ENCODE measurements at places on chromosomes 5 and 9. TPM values are rescaled to one million over a fixed set of nuclear protein-coding genes. Genes with fewer than 3 reads are reported as not detected.
A peak's percentile ranks its signal among the peaks of the same experiment; 100 is the strongest.

- DNase-seq: no peak
These were observed 7.1 kb upstream of the BTF3 start for GRCh38 chr5:73491155-73491554.

DNA sequence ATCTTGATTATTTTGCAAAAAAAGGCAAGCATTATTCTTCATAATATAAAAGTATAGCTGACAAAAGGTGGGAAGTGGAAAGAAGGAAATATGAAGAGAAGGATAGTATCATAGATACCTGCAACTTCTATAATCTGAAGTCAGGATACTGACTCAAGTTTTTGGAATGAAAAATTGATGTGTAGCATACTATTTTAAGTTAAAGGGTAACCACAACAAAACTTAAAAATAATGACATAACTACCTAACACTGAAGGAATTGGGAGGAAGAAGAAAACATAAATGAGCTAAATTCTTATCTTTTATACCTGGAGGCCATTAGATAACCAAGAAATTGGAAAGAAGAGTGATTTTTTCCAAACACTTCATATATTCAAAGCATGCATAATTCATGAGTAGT, 51.8 kb upstream of the TLE1 start:
- no peak for DNase-seq

FBP2 gene
- 0.41 TPM for total RNA-seq

DNA sequence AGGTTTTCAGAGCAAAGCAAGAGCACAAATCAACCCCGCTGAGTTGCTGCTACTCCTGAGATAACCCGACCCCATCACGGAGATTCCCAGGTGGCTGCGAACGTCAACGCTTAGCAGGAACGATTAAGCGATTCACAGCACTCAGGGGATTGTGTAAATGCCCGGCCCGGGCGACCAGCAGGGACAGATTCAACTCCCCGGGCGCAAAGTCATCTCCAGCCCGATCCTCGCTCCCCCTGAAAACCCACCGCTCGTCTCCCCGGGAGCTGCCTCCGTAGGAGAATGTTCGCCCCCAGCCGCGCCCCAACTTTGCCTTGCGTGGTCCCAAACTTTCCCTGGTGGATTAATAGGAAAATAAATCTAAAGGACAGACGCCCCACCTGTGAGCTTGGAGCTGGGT, 685 bp downstream of the SLC24A2 start:
- no peak for DNase-seq

DNA sequence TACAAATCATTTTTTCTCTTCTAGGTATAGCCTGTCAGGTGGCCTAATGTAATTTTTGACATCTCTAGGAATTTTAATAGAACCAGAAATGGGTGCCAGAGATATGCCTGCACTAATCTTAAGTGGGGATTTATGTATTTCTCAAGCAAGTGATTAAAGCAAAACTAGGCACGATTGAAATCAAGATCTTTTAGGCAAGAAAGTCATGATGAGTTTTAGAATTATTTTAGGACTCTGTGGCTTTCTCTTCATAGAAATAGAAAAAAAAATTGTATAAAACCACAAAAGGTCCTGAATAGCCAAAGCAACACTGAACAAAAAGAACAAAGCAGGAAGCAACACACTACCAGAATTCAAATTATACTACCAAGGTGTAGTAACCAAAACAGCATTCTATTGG, 952 bp upstream of the AMACR start:
- no peak for DNase-seq

MLANA gene
- total RNA-seq: not detected

GRCh38 chr9:237141-237857, 22.6 kb downstream of the DOCK8 start:
- no peak for DNase-seq

ADAMTS16 gene
- 1.3 TPM for total RNA-seq

POLR3G gene
- total RNA-seq: 17.4 TPM

DNA sequence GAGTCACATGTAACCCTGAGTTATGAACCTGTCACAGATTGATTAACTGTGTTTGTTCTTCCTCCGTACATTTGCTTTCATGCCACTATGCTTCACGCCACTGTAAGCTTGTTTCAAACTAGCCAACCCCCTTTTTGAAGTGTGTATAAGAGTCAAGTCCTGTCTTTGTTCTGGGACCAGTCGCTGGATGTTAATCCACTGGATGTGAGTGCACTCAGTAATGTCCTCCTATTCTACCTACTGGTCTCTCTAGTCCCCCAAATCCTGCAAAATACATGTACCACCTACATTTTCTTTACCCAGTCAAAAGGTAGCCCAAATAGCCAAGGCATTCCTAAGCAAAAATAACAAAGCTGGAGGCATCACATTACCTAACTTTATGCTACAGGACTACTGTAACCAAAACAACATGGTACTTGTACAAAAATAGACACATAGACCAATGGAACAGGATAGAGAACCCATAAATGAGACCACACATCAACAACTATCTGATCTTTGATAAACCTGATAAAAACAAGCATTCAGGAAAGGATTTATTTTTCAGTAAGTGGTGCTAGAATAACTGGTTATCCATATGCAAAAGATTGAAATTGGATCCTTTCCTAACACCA, 1139.1 kb upstream of the SEMA6A start:
- DNase-seq: no peak

GRCh38 chr9:91943478-91944470, 6.3 kb downstream of the ROR2 start:
- DNase-seq: no peak

LTC4S gene
- total RNA-seq: not detected

DNA sequence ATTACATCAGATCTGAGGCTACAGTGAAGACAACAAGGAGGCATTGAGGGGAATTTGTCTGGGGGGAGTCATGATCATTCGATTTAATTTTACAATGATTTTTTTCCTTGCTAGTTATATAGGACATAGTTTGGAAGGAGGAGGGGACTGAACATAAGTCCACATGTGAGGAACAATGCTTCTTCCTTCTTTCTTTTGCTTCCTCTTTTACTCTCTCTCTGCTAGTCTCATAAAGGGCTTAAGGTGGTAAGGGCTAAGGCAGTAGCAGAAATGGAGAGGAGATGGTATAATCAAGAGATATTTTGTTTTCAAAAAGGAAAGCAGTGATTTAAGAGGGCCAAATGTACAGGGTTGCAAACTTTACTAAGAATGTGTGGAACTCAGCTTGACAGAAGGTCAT, 64.3 kb downstream of the GRIN3A start:
- no peak for DNase-seq

GRCh38 chr5:54959673-54960418, 25.5 kb downstream of the ESM1 start:
- no peak for DNase-seq

GRCh38 chr9:15553528-15553898, 670 bp downstream of the CCDC171 start:
- DNase-seq: no peak

DNA sequence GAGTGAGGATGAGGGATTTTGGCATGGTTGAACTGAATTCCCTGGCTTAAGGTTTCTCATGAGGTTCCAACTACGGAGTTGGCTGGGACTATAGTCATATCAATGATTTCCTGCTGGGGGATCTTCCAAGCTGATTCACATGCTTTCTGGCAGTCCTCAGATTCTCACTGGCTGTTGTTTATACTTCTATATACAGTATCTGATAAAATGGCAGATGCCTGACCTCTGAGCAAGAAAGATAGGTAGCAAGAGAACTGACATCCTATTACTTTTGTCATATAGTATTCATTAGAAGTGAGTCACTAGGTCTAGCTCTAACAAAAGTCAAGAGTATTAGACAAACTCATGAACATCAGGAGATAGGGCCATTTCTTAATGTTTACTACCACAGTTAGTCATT, 440.9 kb upstream of the EDIL3 start:
- DNase-seq: no peak

DNA sequence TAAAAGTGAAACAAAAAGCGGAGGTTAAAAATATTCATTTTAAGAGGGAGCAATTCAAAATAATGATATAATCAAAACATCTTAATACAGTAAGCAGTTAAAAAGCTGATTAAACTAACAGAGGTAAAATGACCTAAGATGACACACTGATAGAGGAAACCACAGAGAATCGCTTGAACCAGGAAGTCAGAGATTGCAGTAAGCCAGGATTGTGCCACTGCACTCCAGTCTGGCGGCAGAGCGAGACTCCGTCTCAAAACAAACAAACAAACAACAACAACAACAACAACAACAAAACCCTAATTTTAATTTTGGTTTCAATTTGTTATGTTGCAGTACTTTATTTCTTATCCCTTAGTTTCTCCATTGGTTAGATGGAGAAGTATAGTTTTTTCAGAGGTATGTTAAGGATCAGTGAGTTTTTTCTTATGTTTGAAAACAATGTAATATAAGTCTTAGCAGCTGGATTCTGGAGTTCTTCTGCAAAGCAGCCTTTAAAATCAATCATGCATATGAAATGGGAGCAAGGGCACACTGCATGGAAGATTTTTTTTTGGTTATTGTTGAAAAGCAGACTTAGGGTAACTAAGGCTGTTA, 58.5 kb downstream of the MLANA start:
- peak; percentile 6 for DNase-seq

DNA sequence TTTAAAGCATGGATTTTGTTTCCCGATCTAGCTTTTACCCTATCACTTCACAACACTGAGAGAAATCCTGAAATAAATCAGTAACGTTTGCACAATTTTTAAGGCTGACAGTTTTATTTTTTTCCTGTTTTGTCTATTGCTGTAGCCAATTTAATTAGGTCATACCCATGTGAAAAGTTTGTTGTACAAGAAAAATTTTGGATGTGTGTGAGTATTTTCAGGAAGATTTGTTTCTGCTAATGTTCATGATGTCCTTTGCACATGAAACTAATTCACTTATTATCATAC, 237.8 kb downstream of the ARRDC3 start:
- DNase-seq: no peak

LEAP2 gene
- 0.08 TPM for total RNA-seq

- no peak for DNase-seq
These were observed 41.8 kb downstream of the ROR2 start for GRCh38 chr9:91908293-91908623.

ZNF79 gene
- total RNA-seq: 6.1 TPM

DNA sequence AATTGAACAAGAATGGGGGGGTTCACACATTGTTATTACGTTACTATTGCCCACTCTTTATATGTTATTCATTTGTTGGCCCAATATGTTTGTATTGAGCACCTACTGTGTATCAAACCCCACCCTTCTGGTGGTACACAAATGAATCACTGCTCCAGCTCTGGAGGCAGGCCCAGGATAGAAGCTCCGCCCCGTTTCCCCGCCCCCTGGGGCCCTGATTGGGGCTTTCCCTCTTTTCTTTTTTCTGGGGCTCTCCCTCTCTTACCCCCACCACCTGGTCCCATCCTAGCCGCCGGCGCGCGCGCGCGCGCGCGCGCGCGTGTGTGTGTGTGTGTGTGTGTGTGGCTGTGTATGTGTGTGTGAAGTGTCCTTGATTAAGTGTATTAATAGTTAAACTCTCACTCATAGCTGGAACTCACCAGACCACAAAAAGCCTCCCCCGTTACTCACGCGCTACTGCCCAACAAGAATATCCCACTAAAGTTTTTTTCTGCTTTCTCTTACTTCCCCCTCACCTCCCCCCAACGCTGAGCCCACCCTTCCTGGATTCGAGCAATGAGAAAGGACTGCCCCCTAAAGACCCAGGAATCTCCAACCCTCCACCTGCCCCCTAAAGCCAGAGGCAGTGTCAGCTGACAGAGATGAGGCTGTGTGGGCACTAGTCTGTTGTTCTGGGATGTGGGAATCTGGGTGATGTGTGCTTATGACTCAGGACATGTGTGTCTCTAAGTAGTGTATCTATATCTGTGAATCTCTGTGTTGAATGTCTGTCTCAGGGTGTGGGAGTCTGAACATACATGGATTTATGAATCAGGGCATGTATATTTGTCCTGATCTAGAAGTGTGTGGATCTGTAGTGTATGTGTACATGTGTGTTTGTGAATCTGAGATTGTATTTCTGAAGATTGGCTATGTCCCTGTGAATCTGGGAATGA, 4.0 kb downstream of the CXXC5 start:
- DNase-seq: peak; percentile 60

DNA sequence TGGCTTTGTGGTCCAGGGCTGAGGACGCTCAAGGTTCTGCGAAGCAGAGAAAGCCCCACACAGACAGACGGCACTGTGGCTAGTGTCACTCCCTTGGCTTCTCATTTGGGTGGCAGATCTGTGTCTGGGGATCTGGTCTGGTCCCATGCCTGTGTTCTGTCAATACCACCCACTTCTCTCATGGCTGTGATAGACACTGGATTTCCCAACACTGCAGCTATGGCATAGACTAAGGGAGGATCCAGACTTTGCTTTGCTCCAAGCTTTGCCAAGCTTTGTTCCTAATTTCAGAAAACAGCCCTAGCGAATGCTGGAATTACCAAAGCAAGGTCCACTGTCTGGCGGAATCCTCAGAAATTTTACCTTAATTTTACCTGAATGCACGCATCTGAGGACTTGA, 62.1 kb downstream of the GADD45G start:
- no peak for DNase-seq

EMB gene
- not detected for total RNA-seq

DNA sequence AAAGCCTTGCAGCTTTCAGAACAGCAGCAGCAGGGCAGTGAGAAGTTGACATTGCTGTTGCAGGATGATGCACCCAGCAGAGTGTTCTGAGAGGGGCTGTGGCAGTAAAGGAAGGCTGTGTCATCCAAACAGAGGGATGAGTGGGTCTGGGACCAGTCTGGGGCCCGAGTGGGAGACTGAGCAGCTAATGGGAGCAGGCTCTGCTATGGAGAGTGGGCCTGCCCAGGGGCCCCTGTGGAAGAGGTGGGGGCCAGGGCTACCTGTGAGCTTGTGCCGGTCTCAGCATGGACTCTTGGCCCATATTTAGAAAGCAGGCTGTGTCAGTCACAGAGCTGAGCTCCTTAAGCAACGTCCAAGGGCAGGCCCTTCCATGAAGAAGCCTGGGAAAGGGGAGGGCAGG, 26.0 kb upstream of the PITX1 start:
- no peak for DNase-seq

DNA sequence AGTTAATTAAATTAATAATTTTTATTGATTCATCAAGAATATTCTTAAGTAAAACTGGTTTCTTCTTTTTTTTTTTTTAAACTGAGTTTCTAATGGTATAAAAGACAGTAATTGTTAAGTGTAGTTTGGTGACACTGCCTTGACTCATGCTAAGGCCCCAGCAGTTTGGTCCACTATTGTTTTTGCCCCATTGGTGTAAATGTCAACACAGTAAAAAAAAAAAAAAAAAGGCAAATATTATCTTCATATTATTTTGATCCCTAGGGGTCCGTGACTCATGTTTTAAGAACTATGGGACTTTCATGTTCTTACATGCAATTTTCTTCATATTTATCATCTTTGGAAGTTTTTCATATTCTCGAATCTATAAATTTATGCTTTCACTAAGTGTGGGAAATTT, 29.2 kb upstream of the JAK2 start:
- DNase-seq: no peak

DNA sequence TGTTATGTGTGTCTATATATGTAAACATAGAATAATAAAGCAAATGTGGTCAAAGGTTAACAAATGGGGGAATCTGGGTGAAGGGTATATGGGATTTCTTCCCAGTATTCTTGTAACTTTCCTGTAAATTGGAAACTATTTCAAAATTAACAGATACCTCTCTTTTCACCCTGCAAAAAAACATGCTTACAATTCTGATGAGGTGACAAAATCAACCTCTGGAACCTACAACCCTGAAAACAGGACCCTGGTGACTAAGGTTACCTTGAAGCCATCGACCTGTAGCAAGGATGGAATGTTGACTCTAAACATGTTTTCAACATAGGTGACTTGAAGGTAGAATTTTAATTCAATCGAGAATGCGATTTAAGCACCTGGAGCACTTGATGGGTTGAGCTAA, 5.9 kb upstream of the SPTAN1 start:
- no peak for DNase-seq

WWC1 gene
- 8.3 TPM for total RNA-seq

- no peak for DNase-seq
These were observed 869 bp upstream of the ESM1 start for GRCh38 chr5:54986269-54986654.

All from H4 (cell line).